MCF 10A (cell line): ENCODE measurements at places on chromosomes 6 and 20.

GRCh38 chr6:125357515-125358256 lies 55.9 kb upstream of the HDDC2 start:
- DNase-seq, result no peak

DNA sequence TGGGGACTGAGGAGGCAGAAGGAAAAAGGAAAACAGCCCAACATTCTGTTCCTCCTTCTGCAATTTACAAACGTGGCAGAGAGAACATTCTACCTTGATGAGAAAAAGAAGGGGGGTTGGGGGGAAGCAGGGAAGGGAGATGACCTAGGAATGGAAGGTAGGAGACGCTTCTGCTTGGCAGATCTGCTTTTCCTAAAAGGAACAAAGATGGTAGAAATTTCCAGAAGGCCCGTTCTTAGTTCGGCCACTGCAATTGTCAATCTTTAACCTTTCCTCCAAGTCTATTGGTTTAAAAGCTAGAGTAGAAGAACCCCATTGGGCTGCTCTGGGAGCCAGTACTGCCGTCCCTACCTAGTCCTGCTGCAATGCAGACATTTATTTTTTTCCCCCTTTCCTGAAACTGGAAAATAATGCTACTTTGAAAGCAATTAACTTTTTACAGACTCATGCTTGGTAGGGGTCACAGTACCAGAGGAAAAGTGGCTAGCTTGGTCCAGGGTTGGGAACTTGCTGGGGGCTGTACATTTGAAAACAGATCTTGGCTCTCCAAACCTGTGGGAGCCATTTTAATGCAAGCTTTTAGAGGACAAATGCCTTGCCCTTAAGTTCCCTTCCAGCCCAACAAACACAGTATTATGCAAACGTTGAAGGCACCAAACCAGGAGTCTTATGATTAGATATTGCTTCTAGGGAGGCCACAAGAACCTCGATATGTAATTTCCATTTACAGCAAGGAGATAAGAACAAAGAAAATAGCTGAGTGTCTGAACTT lies 2.6 kb downstream of the ZMYND8 start:
- DNase-seq, result peak; percentile 21

GRCh38 chr20:6148073-6148472 lies 25.2 kb upstream of the FERMT1 start:
- DNase-seq, result no peak

DNA sequence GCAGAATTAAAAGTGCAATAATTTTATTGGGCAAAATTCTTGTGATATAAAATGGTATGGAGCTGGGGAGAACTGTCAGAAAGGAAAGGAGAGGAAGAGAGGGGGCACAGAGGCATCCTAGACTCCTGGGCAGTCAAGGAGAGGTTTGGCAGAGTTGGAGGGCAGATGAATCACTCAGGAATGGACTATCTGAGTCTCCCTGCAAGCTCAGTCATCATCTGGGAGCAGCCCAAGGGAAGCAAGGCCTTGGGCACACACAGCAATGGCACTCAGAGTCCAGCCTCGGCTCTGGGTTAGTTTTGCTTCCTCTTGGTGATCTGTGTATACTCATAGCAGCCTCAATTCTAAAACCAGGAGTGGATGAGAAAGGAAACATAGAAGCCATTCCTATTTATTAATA lies 67.2 kb downstream of the SLC22A1 start:
- peak; percentile 42 for DNase-seq

- DNase-seq, result peak; percentile 54
These were observed 23.4 kb downstream of the COL21A1 start for GRCh38 chr6:56223995-56224394.

- no peak for DNase-seq
These were observed 395.3 kb downstream of the TBC1D32 start for GRCh38 chr6:120938876-120939472.

- no peak for DNase-seq
These were observed 22.4 kb downstream of the EDN3 start for GRCh38 chr20:59322585-59323454.

DNA sequence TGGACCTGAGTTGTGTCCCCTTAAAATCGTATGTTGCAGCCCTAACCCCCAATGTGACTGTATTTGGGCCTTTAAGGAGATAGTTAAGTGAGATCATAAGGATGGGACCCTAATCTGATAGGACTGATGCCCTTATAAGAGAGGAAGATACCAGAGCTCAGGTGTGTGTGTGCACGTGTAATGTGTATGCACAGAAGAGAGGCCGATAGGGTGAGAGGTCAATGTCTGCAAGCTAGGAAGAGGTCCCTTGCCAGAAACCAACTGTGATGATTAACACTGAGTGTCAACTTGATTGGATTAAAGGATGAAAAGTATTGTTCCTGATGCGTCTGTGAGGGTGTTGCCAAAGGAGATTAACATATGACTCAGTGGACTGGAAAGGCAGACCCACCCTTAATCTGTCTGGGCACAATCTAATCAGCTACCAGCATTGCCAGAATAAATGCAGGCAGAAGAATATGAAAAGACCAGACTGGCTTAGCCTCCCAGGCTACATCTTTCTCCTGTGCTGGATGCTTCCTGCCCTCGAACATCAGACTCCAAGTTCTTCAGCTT lies 299.8 kb downstream of the LRFN2 start:
- DNase-seq, result peak; percentile 5

DNA sequence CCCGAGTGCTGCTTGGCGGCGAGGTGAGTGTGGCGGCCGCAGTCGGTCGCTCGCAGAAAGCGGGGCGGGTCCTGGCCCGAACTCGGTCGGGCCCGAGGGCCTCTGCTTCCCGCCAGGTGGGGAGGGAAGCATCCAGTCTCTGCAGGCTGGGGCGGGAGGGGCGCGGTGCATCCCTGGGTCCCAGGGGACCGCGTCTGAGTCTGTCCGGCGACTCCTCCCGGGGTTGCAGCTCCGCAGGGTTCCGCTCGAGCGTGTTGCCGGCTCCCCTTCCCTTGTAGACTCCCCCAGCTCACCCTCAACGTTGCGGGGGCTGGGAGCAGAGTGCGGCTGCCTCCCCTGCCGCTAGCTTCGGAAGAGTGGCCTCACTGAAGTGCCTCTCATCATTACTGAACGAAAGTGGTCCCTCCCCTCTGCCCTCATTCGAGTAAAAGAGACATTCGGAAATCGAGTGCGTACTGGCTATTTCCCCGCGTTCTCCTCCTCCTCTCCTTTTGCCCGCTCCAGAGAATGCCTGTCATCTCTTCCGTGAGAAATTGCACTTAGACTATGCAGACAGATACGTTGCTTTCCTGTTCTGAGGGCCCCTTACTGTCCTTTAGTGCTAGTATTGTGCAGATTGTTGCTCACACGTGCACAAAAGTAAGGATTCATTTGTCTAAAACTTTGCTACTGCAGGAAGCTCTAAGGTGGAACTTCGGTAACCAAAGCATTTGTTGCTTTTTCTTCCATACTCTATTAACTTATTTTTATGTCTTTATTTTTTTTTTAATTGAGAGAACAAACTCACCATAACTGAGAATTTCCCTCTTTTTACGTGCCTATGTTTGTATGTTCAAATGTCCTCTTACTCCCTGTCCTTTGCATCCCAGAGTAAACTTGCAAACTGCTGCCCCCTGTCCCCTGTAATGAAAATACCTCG lies 751 bp downstream of the MAP3K4 start:
- peak; percentile 78 for DNase-seq

DNA sequence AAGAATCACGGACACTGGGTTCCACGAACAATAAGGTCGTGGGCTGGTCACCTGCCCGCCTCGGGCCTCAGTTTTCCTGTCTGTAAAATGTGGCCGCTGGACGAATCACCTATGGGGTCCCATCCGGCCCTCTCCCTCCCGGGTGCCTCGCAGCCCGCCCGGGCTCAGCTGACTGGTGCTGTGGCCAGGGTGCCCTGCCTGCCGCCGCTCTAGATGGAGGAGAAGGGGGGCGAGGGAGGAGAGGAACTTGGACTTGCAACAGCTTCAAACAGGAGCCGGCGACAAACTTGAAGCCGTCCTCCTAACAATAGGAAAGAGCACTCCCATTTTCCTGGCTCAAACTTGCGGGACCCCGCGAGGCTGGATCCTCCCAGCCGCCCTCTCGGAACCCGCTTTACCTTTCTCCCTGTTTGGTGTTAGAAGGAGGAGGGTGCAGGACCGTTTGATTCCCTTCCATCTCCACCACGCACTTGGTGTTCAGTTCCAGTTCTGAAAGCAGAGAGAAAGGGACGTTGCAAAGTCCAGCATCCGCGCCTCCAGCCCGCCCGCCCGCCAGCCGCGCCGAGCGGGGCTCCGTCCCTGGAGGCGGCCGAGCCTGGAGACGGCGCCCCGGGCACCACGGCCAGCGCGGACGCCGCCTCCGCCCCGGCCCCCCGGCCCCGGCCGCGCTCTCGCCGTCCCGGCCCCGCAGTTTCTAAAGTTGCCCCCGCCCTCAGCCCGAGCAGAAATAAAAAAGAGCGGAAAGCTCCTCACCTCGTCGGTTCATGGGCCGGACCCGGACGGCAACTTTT lies 584 bp downstream of the KIF13A start:
- peak; percentile 52 for DNase-seq

- no peak for DNase-seq
These were observed 754.5 kb downstream of the C6orf118 start for GRCh38 chr6:164554700-164555476.

DNA sequence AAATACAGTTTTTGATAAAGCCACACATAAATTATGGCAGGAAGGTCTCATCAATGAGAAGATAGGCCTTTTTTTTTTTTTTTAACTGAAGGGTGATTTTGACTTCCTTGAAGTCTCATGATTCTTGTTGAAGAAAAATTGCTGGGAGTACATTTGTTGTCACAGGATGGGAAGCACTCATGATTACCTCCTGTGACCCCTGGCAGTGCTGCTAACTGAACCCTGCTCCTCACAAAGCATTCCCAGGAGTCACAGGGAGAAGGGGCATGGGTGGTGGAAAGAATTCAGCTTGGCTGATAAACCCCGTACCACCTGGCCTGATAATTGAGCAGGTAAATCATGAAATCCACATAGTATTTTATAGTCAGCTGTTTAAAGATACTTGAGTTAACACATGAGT lies 86.9 kb downstream of the CD109 start:
- DNase-seq, result no peak

DNA sequence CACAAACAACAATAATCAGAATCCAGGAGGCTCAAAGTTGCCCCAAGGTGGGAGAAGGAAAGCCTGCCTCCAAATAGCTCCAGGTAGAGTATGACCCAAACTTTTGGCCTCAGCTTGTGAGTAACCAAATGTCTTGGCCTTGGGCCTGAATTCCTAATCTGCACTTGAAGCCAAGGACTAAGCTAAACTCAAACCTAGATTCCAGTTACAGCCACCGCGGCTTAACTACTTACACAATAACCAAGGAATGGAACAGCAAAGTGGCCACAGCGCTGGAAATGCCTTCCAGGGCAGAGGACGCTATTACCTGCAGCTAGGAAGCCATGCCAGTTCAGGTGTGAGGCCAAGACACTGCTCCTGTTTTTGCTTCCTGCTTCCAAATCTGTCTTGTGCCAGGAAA lies 4.6 kb downstream of the NINL start:
- DNase-seq, result peak; percentile 80

GRCh38 chr20:59940956-59941294 lies 736 bp downstream of the FAM217B start:
- DNase-seq, result no peak

- no peak for DNase-seq
These were observed 132.7 kb upstream of the TCF21 start for GRCh38 chr6:133756078-133756695.

DNA sequence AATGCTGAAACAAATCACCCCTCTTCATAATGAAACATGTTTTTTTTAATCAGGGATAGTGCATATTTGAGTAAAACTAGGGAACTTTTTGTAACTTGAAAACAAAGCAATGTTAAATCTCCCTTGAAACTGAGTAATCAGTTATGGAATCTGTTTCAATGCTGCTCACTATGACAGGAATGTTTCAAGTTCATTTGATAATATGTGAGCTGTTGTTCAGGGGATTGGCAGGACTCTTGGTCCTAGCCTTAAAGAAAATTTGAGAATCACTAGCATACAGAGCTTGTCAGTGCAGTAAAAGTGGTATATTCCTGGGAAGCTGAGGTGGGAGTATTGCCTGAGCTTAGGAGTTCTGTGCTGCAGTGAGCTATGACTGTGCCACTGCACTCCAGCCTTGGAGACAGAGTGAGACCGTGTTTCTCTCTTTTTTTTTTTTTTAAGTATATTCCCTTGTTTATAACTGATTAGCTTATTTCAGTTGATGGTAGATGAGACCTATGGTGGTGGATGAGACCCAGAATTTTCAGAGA lies 21.6 kb upstream of the CALHM6 start:
- DNase-seq, result no peak

- DNase-seq, result no peak
These were observed 351.1 kb downstream of the HAO1 start for GRCh38 chr20:7589164-7589563.

DNA sequence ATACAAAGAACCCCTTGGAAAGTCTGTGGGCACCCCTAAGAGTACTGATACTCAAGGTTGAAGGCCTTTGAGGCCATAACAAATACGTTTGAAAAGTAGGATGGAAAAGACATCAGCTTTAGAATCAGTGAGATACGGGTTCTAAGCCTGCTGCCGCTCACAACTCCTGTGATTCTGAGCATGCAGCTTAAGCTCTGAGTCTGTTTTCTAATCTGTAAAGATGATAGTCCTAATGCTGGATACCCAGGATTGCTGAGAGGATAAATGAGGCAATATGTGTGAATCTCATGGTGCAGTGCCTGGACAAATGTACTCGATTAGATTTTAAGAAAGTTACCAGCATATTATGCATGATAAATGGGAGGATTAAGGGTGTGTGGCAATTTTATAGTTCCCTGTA lies 321.0 kb upstream of the HSF2 start:
- DNase-seq, result no peak

DNA sequence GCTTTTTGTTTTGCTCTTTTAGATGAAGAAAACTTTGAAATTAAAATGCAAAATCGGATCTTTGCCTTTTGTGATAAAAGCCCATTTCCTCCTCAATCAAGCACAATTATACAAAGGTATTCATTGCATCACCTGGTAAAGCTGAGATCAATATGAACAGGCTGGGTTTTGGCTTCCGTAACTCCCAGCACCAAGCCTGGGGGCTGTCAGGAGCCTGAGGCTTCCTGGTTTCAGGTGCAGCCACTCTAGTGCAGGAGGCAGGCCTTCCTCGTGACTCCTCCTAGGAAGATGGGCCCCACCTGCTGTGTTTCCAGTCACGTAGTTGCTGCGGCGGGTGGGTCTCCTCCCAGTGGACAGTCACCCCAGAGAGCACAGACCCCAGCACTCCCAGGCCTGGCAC lies 54.0 kb downstream of the EDN3 start:
- no peak for DNase-seq

DNA sequence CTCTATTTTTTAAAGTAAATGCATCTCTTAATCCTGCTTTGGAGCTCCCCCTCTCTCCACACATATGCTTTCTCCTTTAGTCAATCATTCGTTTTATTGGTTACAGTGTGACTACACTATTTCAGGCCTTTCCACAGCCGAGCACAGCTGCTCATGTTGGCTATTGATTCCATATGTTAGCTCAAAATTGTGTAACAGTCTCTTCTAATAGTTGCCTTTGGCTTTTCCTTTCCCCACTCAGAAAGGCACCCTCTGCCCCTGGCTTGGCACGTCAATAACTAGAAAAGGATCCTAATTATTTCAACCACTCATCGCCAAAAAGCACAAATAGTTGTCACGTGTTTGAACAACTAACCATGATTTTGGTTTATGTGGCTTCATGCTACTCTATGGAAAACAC lies 410.3 kb upstream of the SLC35B3 start:
- DNase-seq, result no peak

GRCh38 chr6:167465482-167465881 lies 140.6 kb downstream of the TTLL2 start:
- no peak for DNase-seq
